ENCODE measurements at places on chromosomes 7 and 10.

DNA sequence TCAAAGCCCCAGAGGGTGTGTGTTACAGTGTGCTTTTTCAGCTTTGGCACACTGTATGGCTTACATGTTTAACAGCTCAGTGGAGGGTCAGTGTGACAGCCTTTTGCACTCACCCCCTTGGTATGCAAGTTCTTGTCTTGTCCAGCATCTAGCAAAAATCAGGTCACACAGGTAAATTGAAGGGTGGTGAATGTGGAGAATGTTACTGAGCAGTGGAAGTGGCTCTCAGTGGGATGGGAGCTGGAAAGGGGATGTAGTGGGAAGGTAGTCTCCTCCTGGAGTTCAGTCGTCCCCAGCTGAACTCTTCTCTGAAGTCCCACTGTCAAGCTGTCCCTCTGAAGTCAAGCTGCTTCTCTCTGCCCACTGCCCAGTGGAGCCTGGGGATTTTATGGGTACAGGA lies 21.0 kb upstream of the C10orf90 start:
- DNase-seq: no peak

GRCh38 chr7:23443974-23444373 lies 26.3 kb downstream of the IGF2BP3 start:
- no peak for DNase-seq

- no peak for DNase-seq
Measured at GRCh38 chr10:79022565-79023230, 46.1 kb upstream of the ZMIZ1 start.

DNA sequence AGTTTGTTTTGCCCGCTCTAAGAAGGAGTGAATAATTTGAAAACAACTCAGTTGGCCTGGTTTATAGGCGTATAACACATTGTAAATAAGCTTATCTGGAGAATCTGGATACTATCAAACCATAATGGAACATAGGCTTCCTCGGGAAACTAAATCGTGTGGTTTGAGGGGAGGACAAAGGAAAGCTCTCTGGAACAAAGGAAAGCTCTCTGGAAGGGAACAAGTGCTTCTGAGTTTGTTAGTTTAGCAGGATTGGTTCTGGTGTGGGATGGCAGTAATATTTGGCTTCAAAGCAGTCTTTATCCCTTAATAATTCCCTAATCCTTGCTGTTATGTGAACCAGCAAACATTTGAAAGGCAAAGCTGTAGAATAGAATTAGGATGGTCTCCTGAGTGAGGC lies 15.0 kb upstream of the SLK start:
- no peak for DNase-seq

DNA sequence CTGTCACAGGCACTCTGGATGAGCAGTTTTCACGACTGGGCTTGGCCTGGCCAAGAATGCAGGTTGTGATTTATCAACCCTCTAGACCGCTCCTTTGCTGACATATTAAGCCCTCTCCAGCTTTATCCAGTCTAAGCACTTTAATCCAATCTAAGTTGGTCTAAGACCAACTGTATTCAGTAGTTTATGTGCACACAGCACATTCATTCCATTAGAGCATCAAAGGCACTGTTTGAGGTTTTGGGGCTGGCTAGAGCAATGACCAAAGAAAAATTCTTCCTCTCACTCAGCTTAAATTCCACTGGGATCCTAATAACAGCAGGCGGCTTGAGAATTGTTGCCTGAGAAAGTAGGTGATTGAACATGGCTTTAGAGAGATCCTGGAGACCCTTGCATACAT lies 176.0 kb upstream of the INSYN2A start:
- DNase-seq: no peak

- DNase-seq: no peak
Measured at GRCh38 chr7:12764458-12764891, 77.0 kb downstream of the ARL4A start.

DNA sequence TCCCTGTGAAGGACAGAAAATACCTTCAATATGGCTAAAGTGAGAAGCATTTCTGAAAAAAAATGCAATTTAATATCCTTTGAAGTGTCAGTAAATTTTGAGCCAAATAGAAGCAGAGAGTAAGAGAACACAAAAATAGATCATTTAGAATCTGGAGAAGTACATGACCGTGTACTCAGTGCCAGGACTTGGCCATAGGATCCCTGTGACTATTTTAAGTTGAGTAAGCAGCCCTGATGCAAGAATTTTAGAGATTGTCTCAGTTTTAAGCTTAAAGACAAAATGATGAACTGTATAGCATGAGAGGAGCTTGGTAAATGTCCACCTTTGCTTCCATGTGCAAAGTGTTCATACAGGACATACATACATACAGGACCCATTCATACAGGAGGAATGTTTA lies 2.5 kb downstream of the PTER start:
- no peak for DNase-seq

DNA sequence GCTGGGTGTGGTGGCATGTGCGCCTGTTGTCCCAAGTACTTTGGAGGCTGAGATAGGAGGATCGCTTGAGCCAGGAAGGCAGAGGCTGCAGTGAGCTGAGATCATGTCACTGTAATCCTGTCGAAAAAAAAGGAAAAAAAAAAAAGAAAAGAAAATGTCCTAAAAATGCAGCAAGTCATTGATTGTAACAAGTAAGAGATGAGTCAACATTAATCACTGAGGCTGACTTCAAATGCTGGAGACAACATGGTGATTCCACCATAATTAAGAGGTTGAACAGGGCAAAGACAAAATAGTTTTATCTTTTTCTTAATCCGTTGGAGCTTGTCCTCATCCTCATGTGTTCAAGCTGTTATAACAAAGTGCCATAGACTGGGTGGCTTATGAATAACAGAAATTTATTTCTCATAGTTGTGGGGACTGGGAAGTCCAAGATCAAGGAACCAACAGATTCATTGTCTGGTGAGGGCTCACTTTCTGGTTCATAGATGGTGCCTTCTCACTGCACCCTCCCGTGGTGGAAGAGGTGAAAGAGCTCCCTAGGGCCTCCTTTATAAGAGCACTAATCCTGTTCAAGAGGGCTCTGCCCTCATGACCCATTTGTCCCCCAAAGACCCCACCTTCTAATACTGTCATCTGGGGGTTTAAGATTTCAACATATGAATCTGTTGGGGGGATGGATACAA lies 60.3 kb downstream of the TBXAS1 start:
- DNase-seq: no peak

DNA sequence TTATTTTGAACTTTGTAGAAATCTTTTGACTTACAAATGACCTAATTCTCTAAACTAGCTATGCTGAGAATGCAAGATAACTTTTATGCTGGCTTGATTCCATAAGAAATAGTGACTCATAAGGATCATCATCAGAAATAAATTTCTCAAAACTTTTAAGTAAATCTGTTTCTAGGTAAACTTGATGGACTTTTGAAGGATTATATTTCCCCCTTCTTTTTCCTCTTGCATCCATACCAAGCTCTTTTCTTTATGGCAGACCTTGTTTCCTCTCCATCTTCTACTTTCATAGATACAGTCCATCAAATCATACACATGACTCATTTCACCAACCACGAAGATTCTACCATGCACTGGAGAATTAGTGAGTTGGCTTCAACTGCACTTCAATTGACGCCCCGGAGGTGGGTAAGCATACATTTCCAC lies 336.3 kb downstream of the KCNMA1 start:
- DNase-seq: peak; percentile 22

- DNase-seq: no peak
Measured at GRCh38 chr7:149562602-149563001, 65.0 kb upstream of the ZNF746 start.

- no peak for DNase-seq
Measured at GRCh38 chr7:93750986-93751385, 139.6 kb downstream of the TFPI2 start.

GRCh38 chr7:81445462-81445861 lies 324.4 kb downstream of the HGF start:
- no peak for DNase-seq

DNA sequence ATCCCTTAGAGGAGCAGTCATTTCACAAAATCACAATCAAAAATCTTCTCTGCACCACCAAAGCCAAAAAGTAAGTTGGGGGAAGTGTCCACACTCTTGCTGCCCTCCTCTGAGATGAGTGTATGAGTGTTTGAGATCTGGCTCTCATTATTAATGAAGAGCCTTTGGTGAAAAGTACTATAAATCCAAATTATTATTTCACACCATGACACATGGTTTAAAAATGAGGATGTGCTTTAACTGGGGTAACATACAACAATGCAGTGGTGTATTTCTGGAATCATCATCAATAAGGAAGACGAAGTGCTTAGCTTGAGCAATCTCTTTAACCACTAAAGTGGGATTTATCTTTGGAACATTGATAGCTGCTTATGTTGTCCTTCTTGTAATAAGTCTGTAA lies 114.2 kb upstream of the ADAM12 start:
- no peak for DNase-seq

- DNase-seq: no peak
Measured at GRCh38 chr7:155469311-155470185, 11.6 kb downstream of the EN2 start.

DNA sequence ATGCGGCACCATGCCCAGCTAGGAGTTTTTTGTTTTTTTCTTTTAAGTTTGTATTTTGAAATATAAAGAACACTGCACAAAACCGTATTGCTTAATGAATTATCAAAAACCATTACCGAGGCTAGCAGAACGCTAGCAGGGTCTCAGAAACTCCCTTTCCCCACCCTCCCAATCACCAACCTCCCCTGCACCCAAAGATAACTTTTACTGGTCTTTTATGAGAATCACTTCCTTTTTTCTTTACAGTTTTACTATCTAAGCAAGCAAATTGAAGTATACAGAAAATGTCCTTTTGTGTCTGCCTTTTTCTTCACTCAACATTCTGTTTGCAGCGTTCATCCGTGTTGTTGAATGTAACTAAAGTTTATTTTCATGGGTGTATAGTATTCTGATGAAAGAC lies 13.4 kb downstream of the HIP1 start:
- DNase-seq: no peak

DNA sequence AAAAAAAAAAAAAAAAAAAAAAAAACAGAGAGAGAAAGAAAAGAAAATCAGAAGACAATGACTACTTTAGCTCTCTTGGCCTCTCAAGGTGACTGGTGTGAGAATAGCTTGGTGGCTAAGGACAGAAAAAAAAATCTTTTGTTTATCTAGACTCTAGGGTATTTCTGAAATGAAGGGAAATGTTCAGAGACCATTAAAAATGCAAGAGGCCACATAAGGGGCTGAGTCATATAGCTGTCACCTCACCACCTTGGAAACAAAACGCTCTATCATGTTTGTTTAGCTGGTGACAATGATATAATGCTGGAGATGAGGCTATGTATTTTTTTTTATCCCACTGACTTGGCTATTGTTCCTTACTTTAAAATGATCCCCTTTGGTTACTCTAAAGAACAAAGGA lies 287.0 kb upstream of the CDC14C start:
- no peak for DNase-seq

GRCh38 chr10:79222186-79222585 lies 125.1 kb upstream of the PPIF start:
- no peak for DNase-seq

DNA sequence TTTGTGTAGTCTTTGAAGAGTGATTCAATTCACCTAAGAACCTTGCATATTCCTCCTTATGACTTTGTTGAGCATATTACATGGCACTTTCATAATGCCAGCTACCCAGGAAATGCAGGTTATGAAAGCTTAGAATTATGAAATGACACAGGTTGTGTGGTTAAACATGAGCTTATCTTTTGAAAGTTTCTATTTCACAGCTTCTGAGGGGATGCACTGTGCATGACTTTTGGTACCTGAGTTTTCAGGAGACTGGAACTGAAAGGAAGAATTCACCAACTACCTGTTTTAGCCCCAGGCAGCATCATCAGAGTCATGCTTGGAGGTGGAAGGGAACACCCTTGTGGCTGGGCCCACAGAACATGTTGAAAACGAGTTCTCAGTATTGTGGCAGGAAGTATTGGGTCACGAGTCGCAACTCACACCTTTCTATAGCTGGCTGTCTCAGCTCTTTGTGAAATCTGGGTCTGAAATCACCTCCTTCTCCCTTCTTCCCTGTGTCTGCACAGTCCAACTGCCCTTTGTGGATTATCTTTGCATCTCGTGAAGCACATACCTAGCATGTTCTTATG lies 228.2 kb downstream of the PTEN start:
- DNase-seq: no peak

GRCh38 chr7:16402091-16402490 lies 19.2 kb downstream of the CRPPA start:
- DNase-seq: no peak

GRCh38 chr10:117240621-117241529 lies at the start of gene SLC18A2:
TSS of gene SLC18A2 (plus strand) at chr10:117241114. CDS start at chr10:117241694, 580 bp downstream.
- no peak for DNase-seq

DNA sequence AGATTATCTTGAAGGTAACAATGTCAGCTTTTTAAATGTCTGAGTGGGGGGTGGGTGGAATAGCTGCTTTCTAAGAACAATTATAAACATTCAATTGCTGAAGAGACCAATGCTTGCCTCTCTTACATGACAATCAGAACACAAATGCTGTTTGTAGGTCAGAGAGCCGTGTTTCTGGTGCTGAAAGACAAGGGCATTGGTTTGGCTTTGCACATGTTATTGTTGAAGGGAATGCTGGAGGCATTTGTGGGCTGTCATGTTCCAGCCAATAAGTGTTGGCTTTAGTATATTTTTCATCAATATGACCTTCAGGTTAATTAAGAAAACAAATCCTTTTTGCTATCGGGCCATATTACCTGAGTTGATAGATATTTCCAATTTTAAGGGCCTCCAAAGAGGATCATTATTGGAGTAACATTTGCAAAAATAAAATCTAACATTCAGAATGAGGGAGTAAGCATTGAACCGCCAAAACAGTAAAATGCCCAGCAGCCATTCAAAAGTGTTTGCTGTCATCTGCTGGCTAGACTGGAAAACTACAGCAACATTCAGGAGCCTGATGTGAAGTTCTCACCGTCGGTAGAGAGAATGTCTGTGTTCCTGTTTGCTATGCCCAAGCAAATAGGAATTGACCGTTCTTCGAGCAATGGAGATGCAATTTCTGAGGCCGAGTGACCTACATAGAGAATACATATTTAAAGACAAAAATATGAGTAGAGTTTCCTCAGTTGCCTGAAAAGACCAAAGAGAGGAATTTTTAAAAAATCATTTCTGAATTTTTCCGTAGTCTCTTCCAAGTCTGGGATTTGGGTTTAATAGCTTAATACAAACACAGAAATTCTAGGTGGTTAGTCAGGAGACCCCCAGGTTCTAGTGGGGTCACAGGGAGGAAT lies 118.9 kb downstream of the APBB1IP start:
- DNase-seq: peak; percentile 72

DNA sequence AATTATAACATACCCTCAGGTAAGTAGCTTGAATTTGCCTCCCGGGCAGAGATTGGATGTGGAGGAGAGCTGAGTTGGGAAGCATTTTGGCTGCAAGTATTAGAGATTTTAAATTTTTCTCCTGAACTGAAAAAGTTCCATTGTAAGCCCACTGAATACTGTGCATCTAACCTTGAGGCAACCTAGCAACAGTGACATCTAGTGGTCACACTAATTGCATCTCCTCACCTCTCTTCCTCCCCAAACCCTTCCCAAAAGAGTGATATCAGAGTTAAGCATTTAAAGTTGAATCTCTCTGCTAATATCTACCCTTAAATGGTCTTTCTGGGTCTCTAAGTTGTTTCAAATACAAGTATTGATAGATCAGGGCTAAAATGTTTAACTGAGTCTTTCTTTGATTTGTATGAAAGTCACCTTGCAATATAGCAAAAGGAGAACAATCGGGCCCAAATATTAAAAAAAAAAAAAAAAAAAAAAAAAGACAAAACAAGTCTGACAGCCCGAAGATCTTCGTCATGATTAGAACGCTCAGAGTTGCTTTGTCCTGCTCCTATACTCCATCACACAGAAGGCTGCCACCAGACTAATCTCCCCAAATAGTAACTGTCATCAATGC lies 40.4 kb upstream of the DLX5 start:
- DNase-seq: peak; percentile 8

Measured in HTR-8/SVneo (cell line).